Frontal cortex (tissue), 4 donors: ENCODE measurements at places on chromosomes 13 and 19. TPM values are rescaled to one million over a fixed set of nuclear protein-coding genes. Genes with fewer than 3 reads are reported as not detected.

ZNF729 gene
- not detected for total RNA-seq

SLC25A41 gene
- total RNA-seq: 0.41 TPM

ZBTB45 gene
- total RNA-seq: 6.9 TPM

REXO1 gene
- 5.3 TPM for total RNA-seq

PNMA8A gene
- 68.1 TPM for total RNA-seq

ZNF699 gene
- total RNA-seq: 25.3 TPM

IGFL2 gene
- total RNA-seq: 0.82 TPM

CABP5 gene
- not detected for total RNA-seq

NCR1 gene
- total RNA-seq: not detected

CYP4F8 gene
- total RNA-seq: not detected
